ENCODE measurements at places on chromosomes 7 and 10.

- no peak for DNase-seq
Measured at GRCh38 chr10:126156012-126156411, 232.3 kb downstream of the ADAM12 start.

DNA sequence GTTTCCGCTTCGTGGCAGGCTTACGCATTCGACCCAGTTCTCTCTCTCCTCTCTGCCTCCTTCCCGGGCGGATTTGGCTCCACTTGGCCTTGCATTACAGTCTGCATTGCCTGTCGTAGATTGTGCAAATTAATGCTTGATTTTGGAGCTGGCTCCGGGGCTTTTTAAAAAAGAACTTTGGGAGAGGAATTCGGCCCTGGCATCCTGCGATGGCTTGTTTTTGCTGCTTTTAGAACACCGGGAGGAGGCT lies 767 bp downstream of the EIF4EBP2 start:
- DNase-seq = no peak

DNA sequence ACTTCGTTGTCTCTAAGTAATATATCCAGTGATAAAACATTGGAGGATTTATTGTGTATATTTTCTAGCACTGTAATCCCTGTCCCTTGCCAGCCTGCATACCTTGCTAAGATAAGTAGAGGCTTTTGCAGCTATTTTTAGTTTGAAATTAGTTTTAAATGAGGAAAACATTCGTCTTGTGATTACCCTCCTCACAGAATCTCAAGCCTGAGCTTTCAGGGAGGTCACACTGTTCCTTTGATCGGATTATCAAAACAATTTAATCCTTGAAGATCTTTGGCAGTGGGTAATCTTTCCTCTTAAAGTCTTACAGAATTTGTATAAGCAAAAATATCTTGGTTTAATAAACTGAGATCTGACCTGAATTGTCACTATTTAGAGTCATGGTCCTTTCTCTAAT lies 897.0 kb upstream of the CELF2 start:
- no peak for DNase-seq

DNA sequence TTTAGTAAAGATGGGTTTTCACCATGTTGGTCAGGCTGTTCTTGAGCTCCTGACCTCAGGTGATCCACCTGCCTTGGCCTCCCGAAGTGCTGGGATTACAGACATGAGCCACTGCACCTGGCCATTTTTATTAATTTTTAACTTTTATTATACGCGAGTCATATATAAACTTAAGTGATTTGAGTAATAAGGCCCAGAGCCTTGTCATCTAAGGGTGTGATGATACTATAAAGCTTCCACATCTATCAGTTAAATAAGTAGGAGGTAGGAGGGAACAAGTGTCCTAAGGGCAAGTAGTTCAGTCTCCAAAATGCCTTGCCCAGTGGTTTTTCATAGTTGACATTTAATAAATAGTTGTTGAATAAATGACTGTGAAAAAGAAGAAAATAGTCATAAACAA lies 13.3 kb upstream of the HILPDA start:
- no peak for DNase-seq

- no peak for DNase-seq
Measured at GRCh38 chr10:36578306-36578705, 547.1 kb upstream of the ANKRD30A start.

DNA sequence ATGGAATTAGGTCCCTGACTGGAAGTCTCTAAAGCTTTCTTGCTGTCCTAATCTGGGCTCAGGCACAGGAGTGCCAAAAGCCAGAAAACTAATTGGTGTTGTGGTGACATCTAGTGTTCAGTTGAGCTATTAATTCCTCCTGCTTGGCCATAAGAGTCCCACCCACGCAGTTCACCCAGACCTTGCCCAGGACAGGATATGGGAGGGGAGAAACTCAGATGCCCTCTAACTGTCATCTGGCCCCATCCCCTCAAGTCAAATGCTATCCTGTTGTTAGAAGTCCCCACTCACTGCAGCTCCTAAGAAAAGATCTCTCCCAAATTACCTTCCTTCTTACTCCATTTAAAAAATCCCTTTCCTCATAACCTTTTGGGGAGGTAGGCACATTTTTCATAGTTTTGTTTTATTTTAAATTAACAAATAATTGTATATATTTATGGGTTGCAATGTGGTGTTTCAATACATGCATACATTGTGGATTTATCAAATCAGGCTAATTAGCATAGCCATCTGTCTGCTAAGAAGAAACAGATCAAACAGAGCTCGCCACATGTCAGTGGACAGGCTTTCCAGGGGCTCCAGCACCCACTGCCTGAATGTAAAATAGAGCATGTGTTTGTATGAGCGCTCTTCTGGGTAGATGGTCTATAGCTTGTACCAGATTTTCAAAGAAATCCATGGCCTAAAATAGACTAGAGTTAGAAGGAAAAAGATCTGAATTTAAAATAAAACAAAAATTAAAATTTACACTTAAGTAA lies 84.0 kb downstream of the GSAP start:
- peak; percentile 62 for DNase-seq

DNA sequence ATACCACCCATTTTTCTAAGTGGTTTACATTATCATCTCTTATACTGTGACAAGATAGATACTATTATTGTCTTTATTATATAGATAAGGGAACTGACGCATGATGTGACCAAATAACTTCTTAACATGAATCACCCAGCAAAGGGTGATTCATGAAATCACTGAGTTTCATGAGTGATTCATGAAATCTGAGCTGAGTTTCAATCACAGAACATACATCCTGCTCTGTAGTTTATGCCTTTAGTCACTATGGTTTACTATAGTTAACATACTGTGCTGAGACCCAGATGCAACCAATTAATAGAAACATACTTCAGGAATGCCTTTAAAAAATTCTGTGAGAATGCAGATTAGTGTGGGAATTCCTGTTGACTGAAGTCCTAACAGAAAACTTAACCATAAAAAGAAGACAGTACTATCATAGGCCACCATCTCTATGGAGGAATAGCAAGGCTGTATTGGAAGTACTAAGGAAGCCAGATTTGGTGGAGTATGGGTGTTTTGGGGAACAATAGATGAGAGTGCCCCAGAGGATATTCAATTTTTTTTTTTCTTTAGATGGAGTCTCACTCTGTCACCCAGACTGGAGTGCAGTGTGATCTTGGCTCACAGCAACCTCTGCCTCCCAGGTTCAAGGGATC lies 43.1 kb upstream of the SEMA3A start:
- DNase-seq = no peak

DNA sequence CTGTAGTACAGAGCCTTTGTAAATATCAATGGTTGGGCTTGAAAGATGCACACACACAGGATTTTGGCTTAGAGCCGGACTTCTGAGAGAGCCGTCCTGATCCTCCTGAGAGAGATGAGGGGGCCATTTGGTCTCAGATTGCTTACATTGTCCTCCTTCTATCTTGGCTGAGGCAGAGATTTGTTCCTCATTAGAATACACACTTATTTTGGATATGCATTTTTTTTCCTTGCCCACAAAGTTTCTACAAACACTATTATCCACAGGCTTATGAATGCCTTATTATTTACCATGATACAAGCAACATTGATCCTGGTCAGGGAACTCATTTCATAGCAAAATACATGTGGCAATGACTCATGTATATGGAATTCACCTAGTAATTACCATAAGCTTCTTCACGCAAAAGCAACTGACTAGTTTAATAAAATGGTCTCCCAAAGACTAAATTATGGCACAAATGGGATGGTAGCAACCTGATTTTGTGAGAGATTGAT lies 175.3 kb downstream of the MDFIC start:
- DNase-seq = no peak

- peak; percentile 39 for DNase-seq
Measured at GRCh38 chr7:30285536-30286284, 1.3 kb downstream of the ZNRF2 start.

- no peak for DNase-seq
Measured at GRCh38 chr10:117684672-117685211, 142.2 kb downstream of the EMX2 start.

GRCh38 chr10:81036257-81036656 lies 498.6 kb downstream of the SH2D4B start:
- DNase-seq = no peak

- no peak for DNase-seq
Measured at GRCh38 chr10:113985297-113985844, 58.3 kb upstream of the ADRB1 start.

DNA sequence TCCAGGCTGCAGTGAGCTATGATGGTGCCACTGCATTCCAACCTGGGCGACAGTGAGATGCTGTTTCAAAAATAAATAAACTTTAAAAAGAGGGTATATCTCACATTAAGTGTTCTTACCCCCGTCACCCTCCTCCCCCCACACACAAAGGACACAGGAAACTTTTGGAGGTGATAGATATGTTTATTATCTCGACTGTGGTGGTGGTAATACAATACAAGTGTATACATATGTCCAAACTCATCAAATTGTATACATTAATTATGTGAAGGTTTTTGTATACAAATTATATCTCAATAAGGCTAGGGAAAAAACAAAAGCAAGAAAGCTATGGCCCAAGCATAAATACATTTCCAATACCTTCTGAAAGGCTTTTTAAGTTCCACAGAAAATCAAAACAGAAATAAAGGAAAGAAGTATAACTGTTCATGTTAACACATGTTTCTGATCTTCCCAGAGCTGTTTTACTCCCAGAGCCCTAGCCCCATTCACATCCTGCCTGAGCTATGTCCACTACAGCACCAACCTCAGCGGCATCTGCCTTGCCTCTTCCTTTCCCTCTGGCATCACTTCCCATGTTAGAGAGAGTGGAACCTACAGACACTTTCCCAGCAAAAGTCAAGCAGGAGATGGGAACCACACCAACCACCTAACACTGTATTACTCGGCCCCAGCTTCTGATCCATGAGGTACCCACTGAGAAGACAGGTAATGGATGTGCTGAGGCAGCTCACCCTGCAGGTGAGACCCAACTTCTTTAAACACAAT lies 48.1 kb downstream of the SGMS1 start:
- no peak for DNase-seq

- peak; percentile 4 for DNase-seq
Measured at GRCh38 chr10:73060738-73061635, 35.7 kb downstream of the P4HA1 start.

DNA sequence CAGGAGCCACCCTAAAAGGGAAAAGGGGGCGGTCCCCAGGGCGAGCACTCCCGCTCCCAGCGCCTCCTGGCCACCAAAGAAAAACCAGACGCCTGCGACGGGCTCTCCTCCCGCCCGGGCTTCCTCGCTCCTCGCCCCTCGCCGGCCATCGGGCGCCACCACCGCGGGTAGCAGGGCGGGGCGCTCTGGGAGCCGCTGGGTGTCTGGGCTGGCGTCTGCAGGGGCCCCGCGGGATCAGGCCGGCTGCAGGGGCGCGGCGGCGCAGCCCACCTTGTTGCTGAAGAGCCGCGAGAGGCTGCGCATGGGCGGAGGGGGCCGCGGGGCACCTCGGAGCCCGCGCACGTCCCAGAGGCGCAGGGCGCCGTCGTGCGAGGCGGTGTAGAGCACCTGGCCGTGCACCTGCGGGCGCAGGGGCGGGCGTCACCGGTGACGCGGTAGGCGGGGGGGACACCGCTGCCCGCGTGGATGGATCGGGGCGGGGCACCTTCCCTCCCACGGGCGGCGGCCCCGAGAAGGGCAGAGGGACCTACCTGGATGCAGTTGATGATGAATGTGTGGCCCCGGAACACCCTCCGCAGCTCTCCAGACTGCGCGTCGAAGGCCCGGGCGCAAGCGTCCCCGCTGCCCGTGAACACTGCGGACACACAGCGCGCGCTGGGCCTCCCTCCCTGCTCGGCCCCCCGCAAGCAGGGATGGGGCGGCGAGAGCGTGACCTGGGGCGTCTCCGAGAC lies 28.3 kb downstream of the WDR86 start:
- no peak for DNase-seq

GRCh38 chr7:102834999-102835398 lies 77.8 kb upstream of the LRRC17 start:
- DNase-seq = no peak

DNA sequence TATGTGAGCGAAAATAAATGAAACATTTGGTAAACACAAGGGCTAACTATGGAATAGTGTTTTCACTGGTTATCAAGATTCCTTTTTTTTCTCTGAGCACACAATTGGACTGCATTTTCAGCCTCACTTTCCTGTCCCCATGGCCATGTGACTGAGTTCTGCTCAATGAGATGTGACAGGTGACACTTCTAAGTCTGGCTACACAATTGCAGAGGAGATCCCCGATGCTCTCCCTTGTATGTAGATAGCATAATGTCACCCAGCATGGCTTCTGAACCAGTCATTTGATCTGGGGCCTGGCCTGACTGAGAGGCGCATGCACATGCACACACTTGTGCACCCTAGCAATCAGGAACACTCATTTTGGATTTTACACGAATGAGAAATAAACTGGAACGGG lies 581.8 kb downstream of the GRID1 start:
- no peak for DNase-seq

DNA sequence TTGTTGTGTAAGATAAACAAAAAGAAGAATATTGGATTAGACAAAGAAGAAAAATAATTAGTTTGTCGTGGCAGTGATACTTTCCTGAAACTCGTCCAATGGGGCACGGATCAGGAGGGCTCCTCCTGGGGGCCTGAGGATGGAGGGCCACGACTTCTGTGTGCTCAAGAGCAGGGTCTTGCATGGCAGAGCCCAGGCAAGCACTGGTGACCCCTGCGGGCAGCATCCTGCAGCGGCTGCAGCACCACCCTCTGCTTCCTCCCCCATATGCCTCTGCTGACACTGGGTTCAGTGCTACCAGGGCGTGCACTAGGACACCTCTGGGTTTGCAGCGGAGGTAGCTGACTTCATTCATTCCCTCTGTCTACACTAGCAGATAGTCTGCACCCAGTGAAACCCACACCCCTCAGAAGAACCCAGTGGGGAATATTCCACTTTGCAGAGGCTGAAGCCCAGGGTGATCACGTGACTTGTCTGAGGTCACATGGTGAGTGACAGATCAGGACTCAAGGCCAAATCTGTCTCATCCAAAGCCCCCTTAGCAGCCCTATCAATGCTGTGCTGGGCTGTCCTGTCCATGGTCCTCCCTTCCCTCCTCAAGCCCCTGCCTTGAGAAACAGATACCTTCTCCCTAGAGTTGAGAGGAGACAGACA lies 375.5 kb downstream of the TCERG1L start:
- no peak for DNase-seq

GRCh38 chr10:58976254-58976653 lies 200.2 kb upstream of the PHYHIPL start:
- no peak for DNase-seq

GRCh38 chr7:17434841-17435692 lies 136.6 kb downstream of the AHR start:
- DNase-seq = no peak

DNA sequence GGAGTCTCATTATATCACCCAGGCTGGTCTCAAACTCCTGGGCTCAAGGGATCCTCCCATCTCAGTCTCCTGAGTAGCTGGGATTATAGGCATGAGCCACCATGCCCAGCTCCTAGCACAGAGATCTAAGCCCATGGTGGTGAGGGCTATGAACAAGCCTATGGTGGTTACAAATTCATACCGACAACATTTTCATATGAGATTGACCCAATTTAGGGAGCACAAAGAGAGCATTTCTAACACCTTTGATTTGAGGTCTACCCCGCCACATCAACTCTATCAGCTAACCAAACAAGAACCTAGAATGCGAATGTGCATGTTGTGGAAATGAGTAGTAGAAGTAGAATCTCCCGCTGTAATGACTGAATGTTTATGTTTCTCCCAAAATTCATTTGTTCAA lies 14.2 kb upstream of the PRF1 start:
- no peak for DNase-seq

- no peak for DNase-seq
Measured at GRCh38 chr10:22500656-22501340, 155.5 kb downstream of the SPAG6 start.

All from stimulated activated CD4-positive, alpha-beta T cell treated with anti-CD3 and anti-CD28 coated beads, Interleukin-12 subunit alpha, Interleukin-12 subunit beta, amount 100 ng/mL, for 48 hours (primary cell).